Ascending aorta (tissue), 2 donors: ENCODE measurements at places on chromosomes 12 and 14. TPM values are rescaled to one million over a fixed set of nuclear protein-coding genes. Genes with fewer than 3 reads are reported as not detected.

BHLHE41 gene
- total RNA-seq = 2.9 TPM

DCN gene
- 443 TPM for total RNA-seq

POTEG gene
- total RNA-seq = not detected

PTCSC3 gene
- not detected for total RNA-seq

KNTC1 gene
- total RNA-seq = 10.5 TPM

RABGGTA gene
- total RNA-seq = 54.9 TPM

PPM1H gene
- total RNA-seq = 0.85 TPM

ADAM21 gene
- 0.11 TPM for total RNA-seq

ZCCHC8 gene
- 6.4 TPM for total RNA-seq

OR4E2 gene
- not detected for total RNA-seq

ADSS1 gene
- total RNA-seq = 30.2 TPM

DDX11 gene
- total RNA-seq = 27.9 TPM

SNRPF gene
- not detected for total RNA-seq

SPTB gene
- total RNA-seq = 14.9 TPM

GALNT8 gene
- not detected for total RNA-seq

C14orf132 gene
- total RNA-seq = 23.9 TPM

RIN3 gene
- 30.3 TPM for total RNA-seq

DEPDC4 gene
- not detected for total RNA-seq

MARCHF9 gene
- 8.4 TPM for total RNA-seq

CIROP gene
- total RNA-seq = not detected

AICDA gene
- not detected for total RNA-seq

OR6C3 gene
- total RNA-seq = not detected

NPC2 gene
- total RNA-seq = 324 TPM

OR6C74 gene
- total RNA-seq = not detected

TAS2R31 gene
- not detected for total RNA-seq

GNB3 gene
- 10.4 TPM for total RNA-seq

REC8 gene
- 9.6 TPM for total RNA-seq

TTC6 gene
- total RNA-seq = not detected

WIF1 gene
- total RNA-seq = not detected

PDZRN4 gene
- total RNA-seq = 1.3 TPM

RFX4 gene
- not detected for total RNA-seq

GPRC5D gene
- total RNA-seq = not detected

HSPB8 gene
- total RNA-seq = 129 TPM

CCDC197 gene
- total RNA-seq = not detected

INF2 gene
- total RNA-seq = 249 TPM

MYF6 gene
- total RNA-seq = not detected

PLA2G1B gene
- total RNA-seq = not detected

ANO4 gene
- total RNA-seq = 0.11 TPM

SLC10A1 gene
- total RNA-seq = not detected

LHX5 gene
- total RNA-seq = not detected

KRT7 gene
- total RNA-seq = 153 TPM

FSCB gene
- not detected for total RNA-seq

MAP3K9 gene
- total RNA-seq = 0.96 TPM

IAPP gene
- total RNA-seq = not detected

MYF5 gene
- total RNA-seq = not detected

AQP2 gene
- total RNA-seq = not detected

BCAT1 gene
- total RNA-seq = 16.5 TPM

P2RX2 gene
- not detected for total RNA-seq

OLR1 gene
- total RNA-seq = 2.1 TPM

TAS2R8 gene
- total RNA-seq = not detected

TRPV4 gene
- not detected for total RNA-seq

SERPINA12 gene
- not detected for total RNA-seq

HOXC4 gene
- 0.32 TPM for total RNA-seq

CCDC60 gene
- total RNA-seq = not detected

COCH gene
- 0.11 TPM for total RNA-seq

PAPLN gene
- total RNA-seq = 4.9 TPM

OAS2 gene
- total RNA-seq = 8.0 TPM
